Hematopoietic multipotent progenitor cell treated with erythropoietin and hydrocortisone succinate and interleukin-3 and kit ligand, for 15 days (in vitro differentiated cells): ENCODE measurements at places on chromosomes 13 and 19.
A peak's percentile ranks its signal among the peaks of the same experiment; 100 is the strongest.

GRCh38 chr13:97844151-97844550 lies 109.3 kb upstream of the IPO5 start:
- DNase-seq: no peak

DNA sequence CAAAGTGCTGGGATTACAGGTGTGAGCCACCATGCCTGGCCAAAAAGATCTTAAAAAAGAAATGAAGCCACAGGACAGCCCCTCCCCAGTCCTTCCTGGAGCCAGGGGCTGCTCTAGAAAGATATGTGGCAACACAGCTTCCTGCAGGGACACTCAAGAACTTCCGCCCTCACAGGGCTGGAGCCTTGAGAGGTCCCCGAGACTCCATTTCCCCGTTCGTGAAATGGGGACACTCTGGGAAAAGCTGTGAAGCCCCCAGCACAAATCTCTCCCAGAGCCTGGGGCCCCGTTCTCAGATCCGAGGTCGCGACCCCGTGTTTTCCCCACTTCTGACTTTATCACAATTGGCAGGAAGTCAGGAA lies 2.5 kb upstream of the GPX4 start:
- peak; percentile 6 for DNase-seq

- DNase-seq: no peak
Observed at GRCh38 chr13:58712191-58712590, 1080.6 kb downstream of the PCDH17 start.

- no peak for DNase-seq
Observed at GRCh38 chr19:22421797-22422196, 349 bp downstream of the ZNF98 start.

DNA sequence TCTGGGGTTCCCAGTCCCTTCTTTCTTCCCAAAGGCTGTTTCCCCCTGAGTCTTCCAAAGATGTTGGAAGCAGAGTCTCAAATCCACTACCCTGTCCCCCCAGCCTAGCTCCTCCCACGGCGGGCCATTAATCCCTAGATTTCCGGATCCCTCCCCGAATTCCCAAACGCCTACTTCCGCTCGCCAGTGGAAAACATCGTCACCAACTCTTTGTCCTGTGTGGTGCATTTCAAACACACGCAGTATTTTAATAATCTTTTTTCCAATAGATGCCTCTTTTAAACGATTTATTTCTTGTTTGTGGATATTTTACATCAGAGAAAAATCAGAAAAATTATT lies 610 bp downstream of the ZNF791 start:
- DNase-seq: no peak

- no peak for DNase-seq
Observed at GRCh38 chr19:1317274-1318003, 31.8 kb downstream of the EFNA2 start.

DNA sequence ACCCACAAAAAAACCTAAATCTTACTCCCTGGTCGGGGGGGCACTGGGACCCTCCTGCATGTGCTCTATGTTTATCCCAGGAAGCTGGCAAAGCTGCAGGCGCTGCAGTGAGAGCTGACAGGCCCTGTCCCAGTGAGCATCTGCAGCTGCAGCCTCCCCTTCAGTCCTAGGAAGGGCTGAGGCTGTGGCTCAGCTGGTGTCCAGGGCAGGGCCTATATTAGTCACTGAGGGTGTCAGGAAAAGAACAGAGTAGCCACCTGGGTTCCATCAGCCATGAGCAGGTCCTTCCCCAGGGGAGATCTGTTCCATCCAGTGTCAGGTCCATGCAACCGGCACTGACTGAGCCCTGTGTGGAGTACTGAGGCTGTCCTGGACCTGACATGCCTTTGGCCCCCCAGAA lies 120.5 kb downstream of the TNFRSF19 start:
- no peak for DNase-seq

DNA sequence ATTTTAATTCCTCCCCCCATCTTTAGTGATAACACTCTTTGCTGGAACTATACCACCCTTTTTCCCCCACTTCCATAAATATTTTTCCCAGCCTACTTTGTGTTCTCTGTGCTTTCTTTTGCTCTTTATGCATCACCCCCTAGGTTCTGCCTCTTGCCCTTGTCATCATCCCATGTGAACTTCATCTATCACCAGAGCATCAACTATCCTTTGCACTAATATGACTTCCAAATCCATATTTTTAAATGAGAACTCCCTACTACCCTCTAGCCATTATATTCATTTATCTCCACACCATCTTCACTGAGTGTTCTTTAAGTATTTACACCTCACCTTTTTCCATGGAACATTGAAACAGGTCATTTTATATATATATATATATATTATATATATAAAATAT lies 452.7 kb downstream of the FOXO1 start:
- DNase-seq: no peak

DNA sequence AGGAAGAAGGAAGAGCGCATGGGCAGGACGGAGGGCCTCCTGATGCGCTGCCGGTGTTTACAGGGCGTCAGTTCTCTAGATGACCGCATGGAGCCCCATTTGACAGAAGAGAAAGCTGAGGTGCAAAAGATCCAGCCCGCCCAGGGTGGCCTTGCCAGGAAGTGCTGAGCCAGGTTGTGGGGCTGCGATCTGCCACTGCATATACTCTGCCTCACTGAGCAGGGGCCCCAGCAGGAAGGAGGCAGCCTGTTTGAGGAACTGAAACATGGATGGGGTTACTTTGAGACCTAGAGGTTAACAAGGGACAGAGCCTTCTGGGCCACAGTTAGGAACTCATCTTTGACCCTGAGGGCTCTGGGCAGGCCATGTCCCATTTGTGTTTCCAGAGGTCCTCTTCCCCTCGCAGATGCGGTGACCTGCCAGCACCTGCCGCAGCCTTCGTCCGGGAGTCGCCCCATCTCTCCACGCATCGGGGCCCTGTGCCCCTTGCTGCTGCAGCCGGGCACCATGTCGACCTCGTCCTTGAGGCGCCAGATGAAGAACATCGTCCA lies 3.2 kb downstream of the EPN1 start:
- no peak for DNase-seq

DNA sequence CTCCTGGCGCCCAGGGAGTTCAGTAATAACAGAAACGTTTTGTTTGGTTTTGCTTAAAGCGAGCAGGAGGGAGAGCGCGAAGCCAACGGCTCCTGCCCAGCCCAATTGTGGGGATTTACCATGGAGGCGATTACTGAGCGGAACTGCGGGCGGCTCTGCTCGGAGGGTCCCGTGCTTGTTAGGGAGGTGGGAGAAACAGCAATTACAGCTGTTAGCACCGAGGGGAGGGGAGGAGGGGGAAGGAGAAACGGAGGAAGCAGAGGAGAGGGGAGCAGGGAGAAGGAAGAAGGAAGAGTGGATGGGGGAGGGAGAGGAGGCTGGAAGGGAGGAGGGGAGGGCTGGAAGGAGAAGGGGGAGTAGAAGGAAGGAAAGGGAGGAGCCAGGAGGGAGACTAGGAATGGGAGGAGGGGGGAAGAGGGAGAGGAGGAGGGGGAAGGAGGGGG lies 7.7 kb upstream of the ONECUT3 start:
- DNase-seq: no peak

DNA sequence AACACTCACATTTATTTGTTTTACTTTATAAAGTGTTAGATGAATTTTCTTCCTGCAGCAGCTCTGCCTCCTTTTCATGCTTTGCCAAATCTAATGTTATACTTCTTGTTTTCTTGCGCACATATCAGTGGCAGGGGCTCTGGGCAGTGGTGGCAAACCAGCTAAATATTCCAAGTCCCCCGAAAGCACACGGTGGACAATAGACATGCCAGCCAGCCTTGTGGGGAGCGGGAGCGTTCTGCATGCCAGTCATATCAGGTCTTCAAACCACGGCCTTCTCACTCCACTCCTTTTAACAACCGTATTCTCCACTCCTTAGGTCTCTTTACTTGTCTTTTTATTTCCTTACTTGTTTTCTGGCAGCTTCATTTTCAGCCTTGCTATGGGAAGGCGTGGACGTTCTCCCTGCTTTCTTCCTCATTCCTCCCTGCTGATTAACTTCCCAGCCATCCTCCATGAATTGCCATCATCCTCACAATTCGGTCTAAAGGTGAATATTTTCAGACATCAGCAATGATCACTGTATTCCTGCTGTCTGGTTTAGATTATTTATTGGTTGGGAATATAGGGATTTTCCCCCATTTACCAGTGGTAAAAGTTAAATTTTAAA lies 77.1 kb upstream of the WASF3 start:
- no peak for DNase-seq

DNA sequence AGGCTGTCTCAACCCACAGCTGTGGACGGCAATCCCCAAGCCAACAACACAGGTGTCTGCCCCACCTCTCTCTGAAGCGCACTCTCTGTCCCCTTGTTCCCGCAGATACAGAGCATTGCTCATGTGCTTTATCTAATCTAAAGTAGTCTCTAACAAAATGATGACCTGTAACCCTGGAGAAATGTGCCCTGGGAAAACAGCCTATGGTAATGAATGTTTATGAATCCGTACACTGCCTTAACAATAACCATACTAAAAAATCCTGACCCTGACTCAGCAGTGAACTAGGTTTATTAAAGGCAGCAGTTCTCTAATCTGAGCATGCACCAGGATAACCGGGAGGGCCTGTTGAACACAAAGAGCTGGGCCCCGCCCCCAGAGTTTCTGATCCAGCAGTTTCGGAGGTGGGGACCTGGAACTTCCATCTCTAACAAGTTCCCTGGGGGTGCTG lies 50.7 kb upstream of the SLC15A1 start:
- no peak for DNase-seq

DNA sequence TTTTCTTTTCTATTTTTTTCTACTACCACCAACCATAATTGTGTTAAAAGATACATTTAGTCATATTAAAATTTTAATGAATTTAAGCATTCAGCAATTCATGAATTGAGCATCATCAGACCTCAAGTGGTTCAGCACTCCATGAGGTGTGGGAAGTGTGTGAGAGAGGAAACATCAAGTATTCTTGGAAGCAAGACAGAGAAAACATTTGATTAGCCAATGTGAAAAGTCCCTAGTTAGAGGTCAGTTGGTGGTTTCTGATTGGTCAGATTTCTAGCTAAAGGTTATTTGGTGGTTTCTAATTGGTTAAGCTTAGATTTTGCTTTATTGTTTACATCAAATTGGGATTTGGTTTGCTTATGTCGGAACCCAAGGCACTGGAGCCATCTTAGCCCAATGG lies 134.7 kb downstream of the KLF5 start:
- no peak for DNase-seq

DNA sequence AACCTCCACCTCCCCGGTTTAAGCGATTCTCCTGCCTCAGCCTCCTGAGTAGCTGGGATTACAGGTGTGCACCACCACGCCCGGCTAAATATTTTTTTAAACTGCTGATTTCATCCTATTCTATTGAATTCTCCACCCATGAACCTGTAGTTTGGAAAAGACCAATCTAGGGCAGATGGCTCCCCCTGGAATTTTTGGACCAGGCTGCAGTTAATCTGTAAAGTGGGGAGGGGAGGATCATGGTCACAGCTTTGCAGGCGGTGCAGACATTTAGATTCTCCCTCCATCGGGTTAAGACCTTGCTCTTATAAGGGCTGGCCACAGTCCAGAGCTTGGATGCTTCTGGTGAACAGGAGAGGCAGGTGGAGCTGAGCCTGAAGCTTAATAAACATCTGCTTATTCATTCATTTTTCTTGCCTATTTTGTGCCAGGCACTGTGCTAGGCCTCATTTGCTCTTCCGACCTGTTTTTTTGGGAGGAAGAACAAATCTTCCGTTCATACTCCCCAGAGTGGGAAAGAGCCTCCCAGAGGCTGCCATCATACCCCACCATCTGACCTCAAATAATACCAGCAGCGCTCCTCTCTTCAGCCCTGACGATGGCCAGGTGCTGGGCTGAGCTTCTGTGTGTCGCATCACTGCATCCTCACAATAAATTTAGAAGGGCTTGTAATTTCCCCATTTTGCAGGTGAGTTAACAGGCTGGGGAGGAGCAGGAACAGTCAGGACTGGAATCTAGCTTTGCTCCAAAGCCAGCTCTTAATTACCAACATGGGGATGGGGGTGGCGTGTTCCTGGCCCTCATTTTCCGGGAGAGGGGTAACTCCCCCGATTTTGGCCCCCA lies 902 bp upstream of the CCDC106 start:
- no peak for DNase-seq

- DNase-seq: no peak
Observed at GRCh38 chr13:73535341-73535740, 476.5 kb downstream of the KLF5 start.

- no peak for DNase-seq
Observed at GRCh38 chr19:14149509-14149994, 13.2 kb upstream of the ASF1B start.

DNA sequence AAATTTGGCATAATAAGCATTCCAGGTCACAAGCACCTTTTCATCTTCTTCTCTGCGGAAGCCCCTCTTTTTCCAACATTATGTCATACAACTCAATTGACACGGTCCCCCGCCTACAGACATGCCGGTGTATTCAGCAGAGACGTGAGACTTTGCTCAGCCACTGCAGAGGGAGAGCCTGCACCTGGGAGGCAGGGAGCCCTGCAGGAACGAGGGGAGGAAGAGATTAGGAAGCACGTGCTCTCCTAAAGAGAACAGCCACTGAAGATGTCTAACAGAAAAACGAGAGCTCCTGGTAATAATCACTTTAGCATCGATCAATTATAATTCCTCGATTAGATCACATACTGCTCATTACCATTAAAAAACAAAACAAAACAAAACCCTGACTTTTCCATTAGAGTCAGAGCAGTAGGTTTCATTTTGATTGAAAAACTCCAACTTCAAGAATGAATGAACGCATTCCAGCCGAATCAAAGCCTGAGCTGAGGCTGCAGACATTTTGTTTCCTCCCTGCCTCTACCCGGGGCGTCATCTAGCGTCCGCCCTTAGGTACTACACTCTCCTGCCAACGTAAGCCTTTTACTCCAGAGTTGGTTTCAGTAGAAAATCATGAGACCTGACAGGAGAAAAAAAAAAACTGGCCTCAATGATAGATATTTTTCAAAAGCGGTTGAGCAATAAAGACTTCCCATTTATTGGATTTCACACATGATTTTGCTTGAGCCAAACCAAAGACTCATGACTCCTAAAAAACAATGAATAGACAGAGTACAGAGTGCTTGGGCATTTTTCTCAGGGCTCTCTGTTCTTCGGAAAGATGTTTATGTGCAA lies 194.5 kb downstream of the KATNAL1 start:
- peak; percentile 59 for DNase-seq

DNA sequence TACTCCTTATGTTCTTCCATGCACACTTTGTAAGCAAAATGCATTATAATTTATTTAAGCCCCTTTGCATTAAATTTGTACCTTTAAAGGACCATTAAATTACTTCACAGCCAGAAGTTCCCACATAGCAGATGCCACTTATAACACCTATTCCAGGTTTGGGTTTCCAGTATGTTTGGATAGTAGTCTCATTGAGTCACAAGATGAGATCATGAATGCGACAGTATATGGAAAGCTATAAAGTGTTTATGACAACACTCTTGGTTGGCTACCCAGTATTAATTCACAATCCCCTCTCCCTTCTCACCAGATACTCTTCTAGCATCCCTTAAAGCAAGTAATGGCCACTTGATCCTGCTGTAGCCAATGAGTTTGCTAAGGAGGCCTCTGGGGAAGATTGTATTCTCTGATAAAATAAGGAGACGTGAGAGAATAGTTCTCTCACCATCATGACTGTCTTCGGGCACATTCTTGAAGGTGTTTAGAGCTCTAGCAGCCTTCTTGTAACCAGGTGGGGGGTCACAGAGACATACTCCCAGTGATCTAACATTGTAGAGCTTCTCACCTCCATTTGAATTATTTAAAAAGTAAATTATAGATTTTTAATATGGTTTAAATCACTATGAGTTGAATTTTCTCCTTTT lies 2.8 kb upstream of the LHFPL6 start:
- DNase-seq: no peak

- DNase-seq: no peak
Observed at GRCh38 chr13:42485272-42485671, 88.7 kb upstream of the TNFSF11 start.
